ENCODE measurements at places on chromosomes 2 and 18. TPM values are rescaled to one million over a fixed set of nuclear protein-coding genes. Genes with fewer than 3 reads are reported as not detected.

DNA sequence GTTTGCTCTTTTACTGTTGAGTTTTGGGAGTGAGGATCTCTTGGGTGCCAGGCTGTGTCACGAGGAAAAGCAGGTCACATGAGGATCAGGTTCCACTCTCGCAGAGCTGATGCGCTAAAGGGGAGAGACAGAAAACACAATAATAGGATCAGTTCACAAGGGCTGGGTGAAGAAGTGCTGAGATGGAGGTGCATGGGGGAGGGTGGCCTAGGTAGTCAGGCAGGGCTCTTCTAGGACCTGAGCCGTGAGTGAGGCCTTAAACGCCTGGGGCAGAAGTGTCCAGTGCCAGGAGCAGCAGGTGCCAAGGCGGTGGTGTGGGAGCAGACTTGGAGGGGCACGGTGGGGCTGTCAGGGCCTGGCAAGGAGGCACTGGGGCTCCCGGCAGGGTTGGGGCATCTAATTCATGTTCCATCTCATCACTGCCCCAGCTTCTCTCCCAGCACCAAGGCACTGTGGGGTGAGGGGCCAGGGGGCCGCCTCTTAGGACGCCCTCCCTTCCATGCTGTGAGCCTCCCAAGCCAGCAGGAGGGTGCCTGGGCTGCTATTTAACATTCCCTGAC, 9.3 kb downstream of the KCNIP3 start:
- H3K4me3 ChIP-seq: no peak overlapping the region
- no peaks in the 10 kb centered on the region for H3K4me1 ChIP-seq
- no peaks in the 10 kb centered on the region for H3K36me3 ChIP-seq
- no peak overlapping the region for H3K27ac ChIP-seq

GRCh38 chr2:106703161-106703560, 182.8 kb downstream of the ST6GAL2 start:
- DNase-seq: no peak
- no peak overlapping the region for H3K27ac ChIP-seq
- no peaks in the 10 kb centered on the region for H3K36me3 ChIP-seq
- no peaks in the 10 kb centered on the region for H3K4me1 ChIP-seq

GRCh38 chr2:62408241-62408677, 97.7 kb downstream of the TMEM17 start:
- no peak overlapping the region for H3K4me3 ChIP-seq
- no peak for DNase-seq
- H3K36me3 ChIP-seq: no peaks in the 10 kb centered on the region
- H3K27ac ChIP-seq: no peak overlapping the region

GRCh38 chr2:25417715-25418369, 76.1 kb upstream of the DNMT3A start:
- H3K36me3 ChIP-seq: peaks cover 27% of the 10 kb centered on the region
- DNase-seq: no peak
- peak overlapping the region; percentile 25 for H3K27ac ChIP-seq
- H3K4me3 ChIP-seq: no peak overlapping the region
- H3K27me3 ChIP-seq: no peaks in the 10 kb centered on the region
- peaks cover 21% of the 10 kb centered on the region for H3K4me1 ChIP-seq

DNA sequence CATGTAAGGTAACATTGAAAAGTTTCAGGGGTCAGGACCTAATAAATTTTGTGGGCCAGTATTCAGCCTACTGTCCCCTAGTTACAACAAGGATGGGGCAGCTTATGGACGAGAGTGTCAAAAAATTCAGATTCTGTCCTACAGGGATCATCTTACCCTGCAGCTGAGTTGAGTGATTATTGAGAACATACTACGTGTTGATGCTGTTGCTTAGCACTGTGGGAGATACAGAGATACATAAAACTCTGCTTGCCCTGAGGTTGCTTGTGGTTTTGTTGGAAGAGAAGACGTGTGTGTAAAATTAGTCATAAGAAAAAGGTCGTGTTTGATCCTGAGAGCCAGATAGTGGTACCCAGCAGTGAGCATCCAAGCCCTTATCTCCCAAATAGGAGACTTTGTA, 253.2 kb downstream of the NEDD4L start:
- H3K36me3 ChIP-seq: no peaks in the 10 kb centered on the region
- no peak for DNase-seq
- H3K27me3 ChIP-seq: peaks cover 2% of the 10 kb centered on the region
- H3K4me3 ChIP-seq: no peak overlapping the region

- H3K4me1 ChIP-seq: peaks cover 14% of the 10 kb centered on the region
- no peak overlapping the region for H3K4me3 ChIP-seq
- H3K27me3 ChIP-seq: peaks cover 2% of the 10 kb centered on the region
These were observed 68.6 kb upstream of the DNMT3A start for GRCh38 chr2:25410370-25410769.

GRCh38 chr2:170146784-170147183, 31.2 kb upstream of the MYO3B start:
- peaks cover 7% of the 10 kb centered on the region for H3K27me3 ChIP-seq
- H3K4me1 ChIP-seq: no peaks in the 10 kb centered on the region
- no peaks in the 10 kb centered on the region for H3K36me3 ChIP-seq
- DNase-seq: no peak
- no peak overlapping the region for H3K4me3 ChIP-seq

- H3K27ac ChIP-seq: no peak overlapping the region
- H3K36me3 ChIP-seq: no peaks in the 10 kb centered on the region
- no peaks in the 10 kb centered on the region for H3K4me1 ChIP-seq
- no peak overlapping the region for H3K4me3 ChIP-seq
- no peak for DNase-seq
- no peaks in the 10 kb centered on the region for H3K27me3 ChIP-seq
These were observed 451.1 kb upstream of the NETO1 start for GRCh38 chr18:73318739-73319479.

DNA sequence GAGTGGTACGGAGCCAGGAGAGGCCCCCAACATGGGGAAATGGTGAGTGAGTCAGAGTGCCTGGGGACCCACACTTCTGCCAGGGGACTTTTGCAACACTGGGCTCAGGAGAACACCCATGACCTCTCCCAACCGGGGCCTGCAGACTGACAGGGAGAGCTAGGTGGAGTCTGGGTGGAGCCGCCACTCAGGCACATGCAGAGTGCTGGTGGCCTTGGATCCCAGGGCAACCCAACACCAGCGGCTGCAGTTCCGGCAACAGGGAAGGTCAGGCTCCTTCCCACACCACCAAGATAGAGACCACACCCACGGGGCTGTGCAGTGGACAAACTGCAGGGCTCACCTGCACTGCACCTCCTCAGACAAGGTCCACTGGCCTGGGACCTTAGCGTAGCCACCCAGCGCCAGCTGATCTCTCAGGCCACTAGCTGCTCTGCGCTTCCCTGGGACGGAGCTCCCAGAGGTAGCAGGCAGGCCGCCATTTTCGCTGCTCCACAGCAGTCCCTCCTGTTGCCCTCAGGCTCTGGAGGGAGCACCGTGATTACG, 99.0 kb downstream of the EFEMP1 start:
- no peaks in the 10 kb centered on the region for H3K4me1 ChIP-seq
- H3K27me3 ChIP-seq: peaks cover 3% of the 10 kb centered on the region
- DNase-seq: no peak
- no peaks in the 10 kb centered on the region for H3K36me3 ChIP-seq
- no peak overlapping the region for H3K27ac ChIP-seq
- no peak overlapping the region for H3K4me3 ChIP-seq

GRCh38 chr18:7177116-7177744, 53.7 kb upstream of the LRRC30 start:
- no peak for DNase-seq
- H3K4me3 ChIP-seq: no peak overlapping the region
- no peaks in the 10 kb centered on the region for H3K27me3 ChIP-seq
- no peaks in the 10 kb centered on the region for H3K36me3 ChIP-seq
- H3K4me1 ChIP-seq: no peaks in the 10 kb centered on the region

- H3K27ac ChIP-seq: no peak overlapping the region
- peaks cover 11% of the 10 kb centered on the region for H3K27me3 ChIP-seq
- no peak for DNase-seq
These were observed 203.2 kb downstream of the ALK start for GRCh38 chr2:29718076-29718686.

DNA sequence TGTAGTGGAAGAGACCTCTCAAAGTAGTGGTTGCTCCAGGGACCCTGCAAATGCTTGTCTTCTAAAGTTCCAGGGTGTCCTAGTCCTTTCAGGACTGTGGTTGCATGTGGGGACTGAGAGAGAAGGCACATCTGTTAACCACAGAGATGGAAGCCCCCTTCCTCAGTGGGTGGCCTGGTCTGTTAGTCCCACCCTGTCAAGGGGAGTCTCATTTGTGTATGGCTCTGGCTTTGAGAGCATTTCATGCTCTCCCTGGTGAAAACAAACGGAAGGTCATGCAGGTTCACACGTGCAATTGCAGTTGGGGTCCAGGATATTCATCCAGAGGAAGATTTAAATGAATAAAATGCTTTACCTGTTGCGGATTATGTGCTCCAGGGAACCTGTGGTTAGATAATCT, 219.6 kb downstream of the PRKCE start:
- H3K27ac ChIP-seq: no peak overlapping the region
- H3K27me3 ChIP-seq: no peaks in the 10 kb centered on the region
- peaks cover 22% of the 10 kb centered on the region for H3K36me3 ChIP-seq
- no peak for DNase-seq
- H3K4me3 ChIP-seq: no peak overlapping the region

DNA sequence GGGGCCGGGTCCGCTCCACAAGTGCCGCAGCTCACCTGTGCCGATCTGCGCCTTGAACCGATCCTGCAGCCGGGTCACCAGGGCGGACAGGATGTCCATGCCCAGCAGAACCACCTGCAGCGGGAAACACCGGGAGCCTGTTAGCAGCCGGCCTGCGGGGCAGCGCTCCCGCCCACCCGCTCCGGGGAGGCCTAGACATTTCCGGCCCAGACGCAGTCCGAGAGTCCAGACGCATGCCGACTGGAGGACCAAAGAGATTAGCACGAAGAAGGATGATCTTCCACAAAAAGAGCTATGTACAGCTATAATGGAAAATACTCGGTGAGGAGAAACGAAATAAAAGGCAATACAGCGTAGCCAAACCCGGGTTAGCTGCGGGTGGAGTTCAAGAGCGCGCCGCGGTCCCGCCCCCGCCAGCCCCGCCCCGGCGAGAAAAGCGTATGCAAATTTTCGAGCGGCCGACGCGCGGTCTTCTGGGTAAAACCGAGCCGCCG, 421 bp upstream of the RNU4ATAC start:
- H3K4me1 ChIP-seq: peaks cover 30% of the 10 kb centered on the region
- peak overlapping the region; percentile 98 for H3K27ac ChIP-seq
- DNase-seq: peak; percentile 86
- H3K4me3 ChIP-seq: peak overlapping the region; percentile 91
- no peaks in the 10 kb centered on the region for H3K27me3 ChIP-seq

GRCh38 chr18:78953566-78953965, 26.1 kb upstream of the SALL3 start:
- no peak overlapping the region for H3K4me3 ChIP-seq
- H3K27ac ChIP-seq: no peak overlapping the region
- DNase-seq: no peak
- no peaks in the 10 kb centered on the region for H3K36me3 ChIP-seq
- H3K27me3 ChIP-seq: no peaks in the 10 kb centered on the region

GRCh38 chr18:2654928-2655177, 673 bp upstream of the SMCHD1 start:
- H3K27me3 ChIP-seq: no peaks in the 10 kb centered on the region
- H3K4me3 ChIP-seq: peak overlapping the region; percentile 87
- peak; percentile 86 for DNase-seq
- H3K36me3 ChIP-seq: peaks cover 21% of the 10 kb centered on the region
- peak overlapping the region; percentile 94 for H3K27ac ChIP-seq
- peaks cover 19% of the 10 kb centered on the region for H3K4me1 ChIP-seq

GRCh38 chr2:12897181-12897580, 180.4 kb downstream of the TRIB2 start:
- H3K27ac ChIP-seq: peak overlapping the region; percentile 53
- peaks cover 8% of the 10 kb centered on the region for H3K36me3 ChIP-seq
- peaks cover 6% of the 10 kb centered on the region for H3K27me3 ChIP-seq
- DNase-seq: no peak
- peak overlapping the region; percentile 11 for H3K4me3 ChIP-seq
- H3K4me1 ChIP-seq: peaks cover 10% of the 10 kb centered on the region

- H3K27me3 ChIP-seq: peaks cover 2% of the 10 kb centered on the region
- no peak overlapping the region for H3K27ac ChIP-seq
- DNase-seq: no peak
- no peaks in the 10 kb centered on the region for H3K36me3 ChIP-seq
These were observed 496.7 kb downstream of the STK39 start for GRCh38 chr2:167750675-167751074.

DNA sequence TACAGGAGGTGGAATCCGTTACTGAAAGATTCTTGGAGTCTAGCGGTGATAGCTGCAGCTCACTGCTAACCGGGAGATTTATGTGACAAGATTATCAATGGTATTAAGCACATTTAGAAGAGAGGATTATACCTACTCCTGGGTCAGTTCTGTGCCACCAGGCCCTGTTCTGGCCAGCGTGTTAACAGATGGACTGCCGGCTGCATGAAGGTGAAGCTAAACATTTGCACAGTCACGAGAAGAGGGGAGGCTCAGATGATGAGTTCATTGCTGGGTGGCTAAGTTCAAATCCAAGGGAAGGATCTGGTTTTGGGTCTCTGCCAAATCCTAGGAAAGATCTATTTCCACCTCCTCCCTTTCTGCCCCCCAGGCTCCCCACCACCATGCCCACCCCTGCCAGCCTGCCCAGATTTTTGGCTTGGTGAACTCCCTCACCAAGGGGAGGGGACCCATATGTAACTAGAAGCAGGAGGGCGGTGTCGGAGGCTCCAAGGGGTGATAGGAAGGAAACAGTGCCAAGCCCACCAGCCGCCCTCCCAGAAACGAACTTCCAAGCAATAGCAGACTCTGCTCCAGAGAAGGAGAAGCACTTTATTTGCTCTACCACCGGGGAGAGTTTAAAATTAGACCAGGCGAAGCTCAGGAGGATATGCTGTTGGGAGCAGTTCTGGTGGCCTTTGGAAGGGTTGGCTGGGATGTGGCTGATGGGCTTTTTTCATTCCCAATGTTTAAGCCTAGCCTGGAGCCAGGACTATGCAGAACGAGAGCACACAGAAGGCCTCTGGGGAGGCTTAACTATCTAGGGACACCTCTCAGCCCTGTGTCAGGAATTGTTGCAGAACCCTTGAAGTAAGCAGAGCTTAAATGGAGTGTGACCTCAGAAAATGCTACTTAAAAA, 200.5 kb downstream of the KLHL29 start:
- no peaks in the 10 kb centered on the region for H3K4me1 ChIP-seq
- H3K4me3 ChIP-seq: no peak overlapping the region
- H3K27ac ChIP-seq: no peak overlapping the region
- no peaks in the 10 kb centered on the region for H3K27me3 ChIP-seq
- no peak for DNase-seq

- H3K27me3 ChIP-seq: no peaks in the 10 kb centered on the region
- H3K36me3 ChIP-seq: peaks cover 4% of the 10 kb centered on the region
- peak overlapping the region; percentile 83 for H3K4me3 ChIP-seq
- peaks cover 52% of the 10 kb centered on the region for H3K4me1 ChIP-seq
- H3K27ac ChIP-seq: peak overlapping the region; percentile 97
These were observed 57.3 kb upstream of the ALPP start for GRCh38 chr2:232321156-232321816.

Gene ACTG2
- 0.43 TPM for total RNA-seq

Gene KIF3C
- total RNA-seq: 11.6 TPM

Gene WDSUB1
- 5.6 TPM for total RNA-seq

Gene HTRA2
- total RNA-seq: 47.4 TPM

Data from activated naive CD8-positive, alpha-beta T cell treated with anti-CD3 and anti-CD28 coated beads, Interleukin-2, amount 10 ng/mL, durations not matched to agents 7 days and 5 days (primary cell).